ENCODE measurements at places on chromosomes 11 and 22.

GRCh38 chr11:45852712-45853101 lies 5.4 kb downstream of the CRY2 start:
- no peak for DNase-seq

DNA sequence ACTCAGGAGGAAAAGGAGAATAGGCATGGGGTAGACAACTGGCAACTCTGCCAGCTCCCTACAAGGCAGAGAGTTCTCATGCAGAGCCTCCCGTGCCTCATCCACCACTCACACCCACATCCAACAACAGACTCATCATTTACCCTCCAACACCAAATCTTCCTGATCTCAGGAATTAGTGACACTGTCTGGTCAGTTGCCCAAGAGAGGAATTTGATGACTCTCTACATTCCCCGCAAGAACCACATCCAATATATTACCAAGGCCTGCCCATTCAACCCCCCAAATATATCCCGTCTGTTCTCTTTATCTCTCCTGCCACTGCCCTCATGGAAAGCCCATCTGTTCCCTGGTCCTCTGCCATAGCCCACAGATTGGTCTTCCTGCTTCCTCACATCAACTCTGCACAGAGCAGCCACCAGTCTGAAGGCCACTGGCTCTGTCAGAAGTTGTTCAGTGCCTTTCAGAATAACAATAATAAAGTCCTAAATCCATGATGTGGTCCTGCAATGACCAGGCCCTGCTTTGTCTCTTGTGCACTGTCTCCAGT lies 57.5 kb upstream of the CD82 start:
- no peak for DNase-seq

DNA sequence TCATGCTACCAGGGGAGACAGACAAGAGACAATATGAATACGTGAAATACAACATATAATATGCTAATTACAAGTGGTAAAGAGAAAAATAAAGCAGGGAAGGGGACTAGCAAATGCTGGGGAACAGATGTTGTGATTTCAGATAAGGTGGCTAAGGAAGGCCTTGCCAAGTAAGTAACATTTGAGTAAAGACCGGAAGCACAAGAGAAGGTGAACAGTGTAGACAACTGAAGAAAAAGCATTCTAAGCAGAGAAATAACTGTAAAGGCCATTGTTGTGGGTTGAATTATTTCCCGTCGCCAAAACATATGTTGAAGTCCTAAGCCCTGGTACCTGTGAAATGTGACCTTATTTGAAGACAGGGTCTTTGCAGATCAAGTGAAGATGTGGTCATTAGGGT lies 63.7 kb upstream of the EED start:
- DNase-seq = no peak

GRCh38 chr22:19057999-19058491 lies 64.2 kb downstream of the DGCR2 start:
- no peak for DNase-seq

GRCh38 chr22:35269630-35270029 lies 12.3 kb downstream of the HMGXB4 start:
- DNase-seq = no peak

DNA sequence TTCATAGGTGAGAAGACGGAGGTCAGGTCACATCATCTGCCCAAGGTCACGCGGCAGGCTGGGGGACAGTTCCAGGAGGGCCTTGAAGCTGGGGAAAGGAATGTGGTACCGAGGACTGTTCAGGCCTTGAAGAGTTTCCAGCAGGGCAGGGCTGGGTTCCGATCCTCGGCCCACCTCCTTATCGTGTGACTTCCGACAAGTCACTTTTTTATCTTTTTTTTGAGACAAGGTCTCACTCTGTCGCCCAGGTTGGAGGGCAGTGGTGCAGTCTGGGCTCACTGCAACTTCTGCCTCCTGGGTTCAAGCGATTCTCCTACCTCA lies 623 bp downstream of the NDUFS8 start:
- no peak for DNase-seq

DNA sequence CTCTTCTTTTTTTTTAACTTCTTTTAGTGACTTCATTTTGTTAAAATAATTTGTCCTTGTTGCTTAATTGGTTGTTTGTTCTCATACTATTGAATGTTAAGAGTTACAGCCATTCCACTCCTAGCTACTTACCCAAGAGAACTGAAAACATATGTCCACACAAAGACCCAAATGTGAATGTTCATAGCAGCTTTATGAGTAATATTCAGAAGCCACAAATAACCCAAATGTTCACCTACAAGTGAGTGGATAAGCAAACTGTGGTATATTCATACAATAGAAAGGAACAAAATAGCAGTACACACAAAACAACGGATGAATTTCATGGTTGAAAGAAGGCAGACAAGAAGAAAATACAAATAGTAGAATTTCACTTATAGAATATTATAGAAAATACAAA lies 1.4 kb upstream of the OR4D11 start:
- no peak for DNase-seq

DNA sequence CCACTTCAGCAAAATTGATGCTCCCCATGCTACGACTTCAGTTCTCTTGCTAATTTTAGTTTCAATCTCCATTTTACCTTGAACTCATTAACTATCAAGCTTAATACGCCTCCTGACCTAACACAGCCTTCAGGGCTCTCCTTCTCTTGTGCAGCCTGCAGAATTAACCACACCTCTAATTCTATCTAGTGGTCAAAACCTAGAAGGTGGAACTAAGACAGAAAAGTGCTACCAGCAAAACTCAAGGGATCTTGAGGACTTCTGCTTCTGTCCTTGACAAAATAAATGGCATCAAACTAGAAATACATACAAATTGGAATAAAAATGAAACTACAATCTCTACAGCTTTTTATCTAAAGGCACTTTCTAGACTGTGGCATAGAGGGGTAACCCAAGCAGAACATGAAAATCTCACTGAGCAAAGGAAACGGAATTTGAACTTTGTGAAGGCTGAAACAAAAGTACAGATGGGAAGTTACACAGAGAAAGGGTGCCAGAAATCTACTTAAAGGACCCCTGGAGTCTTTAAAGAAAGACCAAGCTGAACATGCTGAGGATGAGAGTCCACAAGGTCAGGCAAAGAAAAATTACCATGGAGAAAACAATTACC lies 10.7 kb downstream of the CWF19L2 start:
- no peak for DNase-seq
